ENCODE measurements at places on chromosomes 12 and 14.

DNA sequence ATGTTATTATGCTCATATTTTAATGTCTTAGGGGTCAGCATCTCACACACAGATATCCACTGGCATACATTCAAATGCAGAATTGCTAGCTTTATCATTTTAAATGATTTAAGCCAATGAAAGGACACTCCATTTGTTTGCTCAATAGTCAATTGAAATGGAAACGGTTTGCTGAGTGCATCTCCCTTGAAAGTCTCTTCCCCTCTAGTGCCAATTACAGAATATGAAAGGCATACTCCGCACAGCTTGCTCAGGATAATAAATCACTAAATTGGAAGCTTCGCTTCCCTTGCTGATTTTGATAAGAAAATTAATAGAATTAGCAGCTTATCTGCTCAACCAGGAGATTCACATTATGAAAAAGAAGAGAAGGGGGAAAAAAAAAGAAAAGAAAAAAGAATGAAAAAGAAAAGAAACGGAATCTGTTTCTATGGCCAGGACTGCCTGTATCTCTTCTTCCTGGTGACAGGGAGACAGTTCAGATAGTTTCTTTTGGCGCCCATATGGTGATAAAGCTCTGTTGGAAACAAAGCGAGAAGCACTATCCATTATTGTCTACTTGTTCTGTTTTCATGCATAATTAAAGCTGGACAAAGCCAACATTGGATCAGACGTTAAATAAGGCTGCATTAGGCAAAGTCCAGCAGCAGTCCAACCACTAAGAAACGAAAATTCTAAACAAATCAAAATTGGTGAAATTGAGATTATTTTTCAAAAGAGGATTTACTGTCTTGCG is 225.0 kb downstream of the GXYLT1 start:
- DNase-seq = no peak

GRCh38 chr12:103868215-103868614 is 27.2 kb upstream of the NT5DC3 start:
- no peak for DNase-seq

GRCh38 chr12:124188084-124188483 is 106.8 kb upstream of the RFLNA start:
- DNase-seq = no peak

DNA sequence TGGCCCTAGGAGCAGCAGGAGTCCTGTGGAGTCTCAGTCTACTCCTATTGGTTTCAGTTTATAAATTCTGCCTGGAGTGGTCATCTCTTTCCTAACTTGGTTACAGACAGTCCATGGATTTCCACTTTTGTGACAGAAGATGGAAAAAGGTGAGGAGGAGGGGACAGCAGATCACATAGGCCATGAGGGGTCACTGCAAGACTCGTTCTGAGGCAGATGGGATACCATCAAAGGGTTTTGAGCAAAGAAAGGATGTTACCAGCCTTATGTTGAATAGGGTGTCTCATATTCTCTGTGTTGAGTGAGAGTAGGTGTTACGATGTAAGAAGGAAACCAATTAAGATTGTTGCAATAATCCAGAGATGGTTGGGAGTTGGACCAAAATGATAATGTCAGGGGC is 15.3 kb downstream of the PDE3A start:
- DNase-seq = no peak

GRCh38 chr12:111425655-111426054 is 19.9 kb downstream of the SH2B3 start:
- DNase-seq = no peak

DNA sequence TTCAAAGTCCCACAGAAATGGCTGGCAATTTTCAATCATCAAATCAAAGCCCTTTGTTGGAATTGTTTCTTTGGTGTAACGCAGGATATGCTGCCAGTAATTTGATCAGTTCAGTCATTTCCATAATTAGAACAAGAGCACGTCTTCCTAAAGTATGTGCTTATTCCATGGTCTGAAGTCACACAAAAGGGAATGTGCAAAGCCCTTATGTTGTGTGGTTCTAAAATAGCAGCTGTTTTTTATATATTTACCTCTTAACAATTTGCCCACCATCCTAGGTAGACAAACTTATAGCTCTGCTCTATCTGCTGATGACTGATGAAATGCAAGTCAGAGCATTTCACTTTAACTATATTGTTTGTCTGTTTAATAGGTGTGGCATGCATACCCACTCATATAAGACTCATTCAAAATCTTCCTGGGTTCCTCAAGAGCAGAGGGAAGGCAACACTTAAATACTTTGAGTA is 176.1 kb upstream of the SLC38A2 start:
- DNase-seq = no peak

GRCh38 chr14:87628129-87628528 is 364.9 kb downstream of the GALC start:
- no peak for DNase-seq

All from activated effector memory CD4-positive, alpha-beta T cell treated with Interleukin-2 at 50 U/mL for 16 hours (primary cell).